ENCODE measurements at places on chromosomes 1 and 21. TPM values are rescaled to one million over a fixed set of nuclear protein-coding genes. Genes with fewer than 3 reads are reported as not detected.

DNA sequence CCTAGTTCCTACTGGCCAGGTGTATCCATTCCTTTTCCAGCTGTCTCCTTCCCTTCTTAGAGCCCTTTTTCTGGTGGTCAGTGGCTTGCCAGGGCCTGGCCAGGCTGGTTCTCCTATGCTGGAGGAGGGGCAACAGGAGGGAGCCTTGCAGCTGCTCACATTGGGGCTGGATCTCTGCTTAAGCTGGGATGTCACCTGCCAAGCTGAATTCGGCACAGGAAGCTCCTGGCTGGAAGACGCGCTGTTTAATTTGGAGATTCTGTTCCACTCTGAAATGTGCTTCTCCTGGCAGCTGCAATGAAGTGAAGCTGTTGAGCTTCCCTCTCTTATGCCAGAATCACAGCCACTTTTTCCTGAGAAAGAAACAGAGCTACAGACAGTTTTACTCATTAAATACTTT, 56.0 kb upstream of the POU3F1 start:
- DNase-seq: no peak

DNA sequence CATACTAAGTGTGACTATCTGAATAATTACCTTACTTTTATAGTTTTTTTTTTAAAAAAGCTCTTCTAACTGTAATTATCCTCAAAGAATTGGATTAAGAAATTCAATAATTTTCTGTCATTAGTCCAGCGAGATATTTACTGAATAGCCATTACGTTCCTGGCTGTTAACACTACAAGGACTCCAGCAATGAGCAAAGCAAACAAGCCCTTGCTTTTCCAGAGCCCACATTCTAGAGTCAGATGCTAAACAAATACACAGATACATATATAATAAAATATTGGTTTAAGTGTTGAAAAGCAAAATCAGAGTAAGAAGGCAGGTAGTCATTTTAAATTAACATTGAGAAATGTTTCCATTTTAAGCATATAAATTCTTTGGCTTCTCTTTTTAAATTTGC, 118.4 kb downstream of the ATF6 start:
- DNase-seq: no peak

The HJV gene
- not detected for total RNA-seq

The PLXNA2 gene
- total RNA-seq: 16.5 TPM

The LCE1E gene
- not detected for total RNA-seq

DNA sequence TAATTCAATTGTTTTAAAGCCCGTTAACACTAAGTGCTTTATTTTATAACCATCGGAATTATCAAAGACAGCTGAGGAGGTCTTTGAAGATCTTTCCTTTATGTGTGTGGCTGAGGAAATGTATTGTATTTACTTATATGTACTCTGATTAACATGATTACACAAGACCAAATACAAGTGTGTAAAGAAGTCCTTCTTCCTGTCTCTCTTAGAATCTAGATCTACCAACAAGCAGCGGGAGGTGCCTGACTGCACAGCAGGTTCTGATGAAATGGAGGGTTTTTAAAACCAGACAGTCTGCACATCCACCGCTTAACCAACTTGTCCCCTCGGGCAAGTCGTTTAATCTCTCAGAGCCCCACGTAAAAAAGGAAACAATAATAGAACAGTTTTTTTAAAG, 240.5 kb upstream of the MAP1LC3C start:
- DNase-seq: no peak

GRCh38 chr1:154430903-154431302, 25.8 kb downstream of the IL6R start:
- DNase-seq: no peak

GRCh38 chr1:221777431-221778072, 35.7 kb upstream of the DUSP10 start:
- no peak for DNase-seq

DNA sequence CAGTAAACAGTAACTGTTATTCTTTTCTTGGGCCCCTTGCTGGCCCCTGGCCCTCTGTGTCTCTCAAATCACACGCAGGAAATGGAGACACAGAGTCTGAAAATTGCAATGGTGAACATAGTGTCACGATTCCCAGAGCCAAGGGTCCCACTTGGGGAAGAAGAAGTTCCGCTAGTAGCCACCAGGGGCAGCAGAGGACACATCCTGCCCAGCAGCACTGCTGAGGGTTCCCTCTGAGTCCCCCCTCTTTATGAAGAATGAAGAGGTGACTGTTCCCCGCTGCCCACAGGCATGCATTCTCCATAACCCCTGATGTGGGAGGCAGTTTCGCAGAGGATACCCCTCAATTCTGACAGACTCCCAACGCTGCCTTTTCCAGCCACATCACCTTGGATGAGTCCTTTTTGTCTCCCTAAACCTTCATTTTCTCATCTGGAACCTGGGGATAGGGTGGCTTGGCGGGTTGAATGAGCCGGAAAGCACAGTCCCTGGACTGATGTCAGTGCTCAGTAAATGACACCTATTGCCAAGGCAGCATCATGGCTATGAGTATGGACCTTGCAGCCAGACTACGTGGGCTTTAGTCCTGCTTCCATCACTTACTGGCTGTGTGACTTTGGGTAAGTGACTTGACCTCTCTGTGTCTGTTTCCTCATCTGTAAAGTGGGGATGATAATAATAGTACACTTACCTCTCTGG, 238.0 kb upstream of the TMEM51 start:
- no peak for DNase-seq

DNA sequence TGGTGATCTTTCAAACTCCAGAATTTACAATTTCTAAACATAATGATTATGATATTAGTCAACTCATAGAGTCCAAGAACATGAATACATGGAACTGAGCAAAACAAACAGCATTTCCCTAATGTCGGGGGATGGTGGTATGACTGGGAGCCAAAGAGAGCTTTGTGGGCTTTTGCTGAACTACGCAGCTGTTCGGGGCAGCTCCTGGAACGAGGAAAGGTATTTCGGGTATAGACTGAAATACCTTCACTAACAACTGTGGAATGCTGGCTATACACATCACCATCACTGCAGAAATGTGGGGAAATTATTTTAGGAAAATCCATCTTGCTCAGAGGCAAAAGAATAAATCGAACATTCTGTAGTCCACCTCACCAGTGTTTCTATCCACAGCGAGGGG, 30.2 kb upstream of the VPS26C start:
- no peak for DNase-seq

GRCh38 chr1:208165659-208166058, 78.5 kb downstream of the PLXNA2 start:
- DNase-seq: no peak

GRCh38 chr1:40810927-40811326, 27.3 kb downstream of the KCNQ4 start:
- DNase-seq: no peak

DNA sequence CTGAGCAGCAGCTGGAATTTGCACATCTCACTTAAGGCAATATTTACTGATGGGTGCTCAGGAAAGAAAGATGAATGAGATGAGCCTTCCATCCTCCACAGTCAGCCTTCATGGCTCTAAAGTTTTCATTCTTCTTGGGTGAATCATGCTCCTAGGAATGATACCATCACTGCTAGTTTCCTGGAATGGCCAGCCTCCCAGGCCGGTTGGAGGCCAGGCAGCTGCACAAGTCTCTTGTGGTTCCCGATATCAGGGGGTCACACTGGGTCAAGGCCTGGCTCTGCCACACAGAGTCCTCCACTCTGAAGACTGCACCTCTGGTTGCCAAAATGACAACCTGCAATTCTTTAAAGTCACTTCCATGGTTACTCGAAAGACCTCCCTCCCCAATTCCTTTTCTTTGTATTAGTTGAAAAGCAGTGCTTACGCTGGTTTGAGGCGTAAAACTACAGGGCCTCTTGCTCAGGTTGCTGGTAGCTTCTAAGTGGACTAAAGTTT, 46.2 kb upstream of the PALMD start:
- no peak for DNase-seq

DNA sequence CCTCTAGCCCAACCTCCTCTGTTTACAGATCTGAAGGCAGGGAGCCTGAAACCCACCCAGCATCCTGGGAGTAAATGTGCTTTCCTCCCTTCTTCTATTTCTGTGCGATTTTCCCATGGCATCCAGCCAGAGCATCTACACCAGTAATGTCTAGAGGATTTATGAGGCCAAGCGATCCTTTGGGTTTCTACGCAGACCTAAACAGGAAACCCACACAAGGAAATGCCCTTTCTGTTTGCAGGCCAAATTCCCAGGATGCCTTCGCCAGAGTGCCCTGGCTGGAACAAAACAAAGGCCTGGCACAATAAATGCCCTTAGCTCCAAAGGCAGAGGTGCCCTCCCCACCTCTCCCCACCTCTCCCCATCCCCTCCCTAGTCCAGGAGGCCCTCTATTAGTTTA, 110.5 kb upstream of the CDC42BPA start:
- DNase-seq: peak; percentile 64

DNA sequence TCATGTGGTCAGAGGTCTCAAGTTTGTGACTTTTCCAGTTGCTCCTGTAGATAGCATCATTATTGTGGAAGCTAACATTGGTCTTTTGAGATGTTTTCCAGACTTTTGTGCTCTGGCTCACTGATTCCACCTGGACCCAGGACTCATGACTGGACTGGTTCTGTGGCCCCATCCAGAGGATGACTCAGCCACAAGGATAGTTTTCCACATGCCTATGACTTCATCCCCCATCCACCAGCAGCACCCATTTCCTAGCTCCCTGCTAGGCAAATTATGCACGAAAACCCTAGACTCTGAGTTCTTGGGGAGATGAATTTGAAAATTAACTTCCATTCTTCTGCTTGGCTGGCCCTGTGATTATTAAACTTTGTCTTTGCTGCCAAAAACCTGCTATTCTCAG, 949.3 kb downstream of the MRPL39 start:
- no peak for DNase-seq

GRCh38 chr1:179876300-179876715, 1.3 kb downstream of the TOR1AIP2 start:
- no peak for DNase-seq

DNA sequence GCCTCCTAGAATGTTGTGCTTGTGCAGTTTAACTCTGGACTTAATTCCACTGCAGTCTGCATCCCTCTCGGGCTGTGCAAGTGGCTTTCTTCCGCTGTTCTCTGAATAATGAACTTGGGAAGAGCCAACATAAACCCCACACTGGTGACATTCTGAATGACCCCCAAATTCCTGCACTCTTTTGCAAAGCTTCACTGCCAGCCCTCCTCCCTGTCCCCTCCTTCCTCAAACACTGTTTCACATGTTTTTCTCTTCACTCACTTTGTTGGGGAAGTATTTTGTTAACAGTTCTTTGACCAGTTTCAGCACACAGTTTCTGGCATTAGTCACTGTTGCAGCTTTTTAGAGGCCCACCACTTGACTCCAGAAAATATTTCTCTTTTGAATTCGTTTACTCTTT, 39.7 kb downstream of the GNG12 start:
- no peak for DNase-seq

GRCh38 chr1:96722958-96723357, 1.4 kb downstream of the PTBP2 start:
- no peak for DNase-seq

The KRTAP19-3 gene
- total RNA-seq: not detected

- no peak for DNase-seq
Observed at GRCh38 chr1:204503122-204503912, 8.7 kb upstream of the PIK3C2B start.

GRCh38 chr21:41065539-41065938, 102.4 kb upstream of the BACE2 start:
- DNase-seq: no peak

DNA sequence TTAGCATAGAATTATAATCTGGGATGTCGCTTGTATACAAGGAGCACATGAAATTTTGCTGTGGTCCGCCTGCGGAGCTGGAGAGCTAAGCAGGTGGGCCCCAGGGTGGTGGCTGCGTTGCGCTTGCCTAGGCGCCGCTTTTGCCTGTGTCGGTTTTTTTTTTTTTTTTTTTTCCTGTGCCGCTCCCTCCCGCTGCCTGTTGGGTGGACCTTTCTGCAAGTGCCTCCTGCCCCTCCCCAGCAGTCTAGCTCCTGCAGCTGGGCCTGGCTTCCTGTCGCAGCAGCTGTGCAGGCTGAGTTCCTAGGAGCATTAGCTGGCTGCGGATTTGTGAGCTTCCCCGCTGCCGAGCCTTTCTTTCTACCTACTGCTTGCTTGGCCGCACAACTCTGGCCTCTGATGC, 20.6 kb downstream of the PYHIN1 start:
- no peak for DNase-seq

GRCh38 chr1:110283677-110284076, 55.5 kb upstream of the RBM15 start:
- DNase-seq: no peak

DNA sequence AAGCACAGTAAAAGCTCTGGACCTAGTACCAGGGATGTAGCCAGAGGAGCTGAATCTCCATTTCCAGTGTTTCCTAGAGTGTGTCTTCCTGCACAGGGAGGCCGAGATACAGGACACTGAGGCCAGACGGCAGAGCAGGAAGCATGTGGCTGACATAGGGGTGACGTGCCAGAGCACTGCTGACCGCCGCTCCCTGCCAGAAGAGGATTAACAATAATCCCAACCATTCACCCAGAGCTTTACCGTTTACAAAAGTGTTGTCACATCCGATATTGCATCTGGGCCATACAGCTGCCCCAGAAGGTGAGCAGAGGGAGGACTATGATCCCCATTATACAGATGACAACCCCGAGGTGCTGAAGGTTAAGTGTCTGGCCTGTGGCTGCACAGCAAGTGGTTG, 5.8 kb upstream of the CLDN19 start:
- DNase-seq: no peak

DNA sequence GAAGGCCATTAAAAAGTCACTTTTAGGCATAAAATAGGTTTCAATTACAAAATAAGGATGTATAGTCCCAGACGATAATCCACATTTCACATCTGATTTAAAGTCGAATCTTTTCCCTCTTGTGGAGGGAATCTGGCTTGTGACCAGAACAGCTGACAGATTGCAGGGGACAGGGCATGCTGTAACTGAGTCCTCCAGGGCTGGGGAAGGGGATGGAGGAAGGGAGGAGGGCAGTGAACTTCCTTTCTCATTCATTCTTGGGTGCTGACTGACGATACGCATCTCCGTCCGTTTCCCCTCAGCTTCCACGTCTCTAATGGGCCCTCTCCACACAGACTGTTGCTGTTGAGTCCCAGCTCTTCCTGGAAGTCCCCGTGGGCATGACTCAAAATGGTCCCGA, 108.1 kb upstream of the CSF3R start:
- DNase-seq: no peak

DNA sequence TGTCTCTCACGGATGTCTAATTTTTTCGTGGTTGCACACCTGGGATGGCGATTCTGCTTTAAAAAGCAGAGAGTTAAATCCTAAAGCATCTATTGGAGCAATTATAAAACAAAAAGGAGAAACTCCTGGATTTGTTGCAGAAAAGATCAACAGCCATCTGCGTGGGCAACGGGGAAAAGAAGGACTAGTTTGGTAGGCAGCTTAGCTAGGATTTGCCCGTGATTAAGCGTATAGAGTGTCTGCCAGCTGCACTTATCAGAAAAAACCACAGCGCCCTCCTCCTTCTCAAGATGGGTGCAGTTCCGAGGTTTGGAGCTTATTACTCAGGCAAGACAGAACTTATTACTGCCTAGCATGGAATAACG, 526 bp upstream of the SLC25A24 start:
- DNase-seq: no peak

The RIT1 gene
- total RNA-seq: 37.0 TPM

- no peak for DNase-seq
Observed at GRCh38 chr1:200885623-200886402, 8.9 kb upstream of the INAVA start.

Measured in mesothelial cell of epicardium (in vitro differentiated cells).